ENCODE measurements at places on chromosomes 1 and 21.

DNA sequence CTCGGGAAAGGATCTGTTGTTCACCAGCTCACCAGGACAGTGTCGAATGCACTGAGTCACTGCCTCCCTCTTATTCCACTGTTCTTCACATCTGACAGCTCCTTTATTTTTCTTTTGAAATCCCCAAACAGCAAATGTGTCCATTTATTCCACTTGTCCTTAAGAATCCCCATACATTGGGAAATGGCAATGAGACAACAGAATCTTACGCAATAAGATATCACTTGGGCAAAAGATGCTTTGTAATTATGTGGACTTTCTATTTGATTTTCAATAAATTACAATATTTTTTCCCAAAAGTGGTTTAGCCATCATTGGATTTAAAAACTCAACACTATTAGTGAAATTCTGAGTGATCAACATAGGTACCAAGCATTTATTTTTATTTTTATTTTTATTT is 3.7 kb downstream of the KRTAP20-2 start:
- no peak for DNase-seq

- DNase-seq, result peak; percentile 97
Measured at GRCh38 chr1:153963030-153963849, at the start of gene SLC39A1. TSS of gene SLC39A1 (minus strand) at chr1:153963537. CDS start at chr1:153962715, 822 bp downstream.

- DNase-seq, result no peak
Measured at GRCh38 chr1:39732730-39733129, 6.0 kb upstream of the PPIE start.

DNA sequence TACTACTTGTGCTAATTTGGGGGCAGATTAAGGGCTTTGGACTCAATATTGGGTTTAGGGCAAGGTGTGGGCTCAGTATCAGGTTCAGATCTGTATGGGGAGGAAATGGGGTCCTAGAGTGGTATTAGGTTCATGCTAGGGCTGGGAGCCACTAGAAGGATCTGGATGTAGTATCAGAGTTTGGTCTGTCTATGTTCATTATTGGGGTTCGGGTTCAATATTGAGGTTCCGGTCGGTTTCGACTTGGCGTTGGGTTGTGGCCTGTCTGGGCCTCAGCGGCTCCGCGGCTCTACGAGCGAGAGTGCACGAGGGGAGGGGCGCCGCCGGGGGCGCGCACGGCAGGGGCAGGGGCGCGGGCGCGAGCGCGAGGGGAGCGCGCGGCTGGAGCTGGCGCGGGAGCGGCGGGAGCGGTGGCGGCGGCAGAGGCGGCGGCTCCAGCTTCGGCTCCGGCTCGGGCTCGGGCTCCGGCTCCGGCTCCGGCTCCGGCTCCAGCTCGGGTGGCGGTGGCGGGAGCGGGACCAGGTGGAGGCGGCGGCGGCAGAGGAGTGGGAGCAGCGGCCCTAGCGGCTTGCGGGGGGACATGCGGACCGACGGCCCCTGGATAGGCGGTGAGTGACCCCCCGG is at the start of gene PTPRF:
PTPRF (plus strand) TSS at position 401 of the 624 bp plus-strand sequence. CDS start 14,193 bp downstream, outside the sequence.
- no peak for DNase-seq

GRCh38 chr1:157773493-157774350 is 3.2 kb downstream of the FCRL2 start:
- DNase-seq, result no peak

DNA sequence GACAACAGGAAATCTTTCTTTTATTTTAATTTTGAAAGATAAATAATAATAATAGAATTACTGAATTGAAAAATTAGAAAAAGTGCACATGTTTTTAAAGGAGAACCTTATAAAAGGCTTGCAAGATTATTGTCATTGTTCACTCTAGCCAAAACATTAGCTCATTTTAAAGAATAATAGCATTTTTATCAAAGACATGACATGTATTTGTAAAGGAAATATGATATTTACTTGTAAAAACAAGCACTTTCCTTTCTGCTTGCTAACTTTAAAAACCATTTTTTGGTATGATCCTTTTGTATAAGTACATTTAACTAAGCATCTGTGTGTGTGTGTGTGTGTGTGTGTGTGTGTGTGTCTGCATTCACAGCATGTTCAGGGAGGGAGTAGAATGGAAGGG is 156.3 kb upstream of the C1orf87 start:
- DNase-seq, result no peak

- DNase-seq, result peak; percentile 24
Measured at GRCh38 chr1:89451011-89451410, 73.6 kb upstream of the LRRC8B start.

GRCh38 chr1:180631194-180631765 is 542 bp upstream of the XPR1 start:
- DNase-seq, result no peak

GRCh38 chr1:155085504-155086127 is 7.0 kb downstream of the EFNA3 start:
- no peak for DNase-seq

DNA sequence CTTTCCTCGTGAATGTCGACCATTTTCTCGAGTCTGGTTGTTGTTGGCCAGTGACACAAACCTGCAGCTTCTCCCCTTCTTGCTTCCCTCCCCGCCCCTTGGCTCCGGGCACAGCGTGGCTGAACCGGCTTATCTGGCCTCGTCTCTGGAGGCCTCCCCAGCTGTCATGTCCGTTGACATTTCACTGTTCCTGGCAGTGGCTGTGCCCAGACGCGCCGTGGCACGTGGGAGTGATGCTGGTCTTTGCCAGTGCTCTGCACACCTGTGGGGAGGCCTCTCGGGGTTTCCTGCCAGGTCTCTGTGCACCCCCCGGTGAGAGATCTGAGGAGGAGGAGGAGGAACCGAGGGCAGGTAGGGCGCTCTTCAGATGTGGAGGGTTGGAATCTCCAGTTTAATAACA is 23.7 kb downstream of the SKI start:
- no peak for DNase-seq

DNA sequence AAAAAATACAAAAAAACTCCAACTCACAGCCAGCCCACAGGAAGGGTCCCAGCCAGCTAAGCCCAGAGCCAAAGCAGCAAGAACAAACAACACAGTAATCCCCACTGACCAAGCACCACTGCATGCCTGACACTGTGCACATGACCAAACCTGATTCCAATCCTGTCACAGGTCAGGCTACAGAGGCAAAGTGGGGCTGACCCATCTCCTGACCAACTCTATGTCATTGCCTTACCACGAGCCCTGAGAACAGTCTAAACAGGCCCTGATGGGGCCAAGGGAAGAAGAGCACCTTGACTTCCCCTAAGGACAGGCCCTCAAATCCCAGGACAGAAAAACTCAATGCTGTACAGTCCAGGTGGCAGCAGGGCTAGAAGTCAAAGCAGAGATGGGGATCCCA is 2.4 kb downstream of the LSS start:
- no peak for DNase-seq

DNA sequence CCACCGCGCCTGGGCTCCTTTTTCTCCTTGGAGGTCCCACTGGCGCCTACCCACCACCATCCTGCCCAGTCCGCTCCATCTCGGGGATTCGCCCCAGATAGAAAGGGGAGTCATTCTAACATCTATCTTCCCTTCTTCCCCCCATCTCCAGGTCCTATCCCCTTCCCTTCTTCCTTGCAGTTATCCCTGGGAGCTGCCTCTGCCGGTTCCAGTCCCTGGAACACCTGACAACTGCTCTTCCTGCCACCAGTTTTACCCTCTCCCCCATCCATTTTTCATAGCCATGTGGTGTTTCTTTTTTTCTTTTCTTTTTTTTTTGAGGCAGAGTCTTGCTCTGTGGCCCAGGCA is 12.0 kb upstream of the COL16A1 start:
- DNase-seq, result no peak

DNA sequence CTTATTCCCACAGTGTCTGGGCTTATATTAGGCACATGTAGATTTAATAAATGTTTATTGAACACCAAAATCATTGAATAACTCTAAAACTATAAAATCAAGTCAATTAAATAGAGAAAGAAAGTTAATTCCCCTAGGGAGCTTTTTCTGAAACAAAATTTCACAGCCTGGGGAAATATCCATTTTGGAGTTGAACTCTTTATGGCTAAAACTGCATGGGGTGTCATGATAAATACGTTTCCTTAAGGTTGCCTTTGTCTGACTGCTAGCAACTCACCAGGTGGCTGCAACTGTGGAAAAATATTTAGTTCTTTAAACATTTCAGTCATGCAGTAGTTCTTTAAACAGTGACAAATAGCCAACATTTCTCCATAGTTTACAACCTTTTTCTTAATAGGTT is 496.1 kb downstream of the LRRIQ3 start:
- DNase-seq, result no peak

GRCh38 chr1:31515936-31516335 is 60.4 kb upstream of the TINAGL1 start:
- DNase-seq, result no peak

DNA sequence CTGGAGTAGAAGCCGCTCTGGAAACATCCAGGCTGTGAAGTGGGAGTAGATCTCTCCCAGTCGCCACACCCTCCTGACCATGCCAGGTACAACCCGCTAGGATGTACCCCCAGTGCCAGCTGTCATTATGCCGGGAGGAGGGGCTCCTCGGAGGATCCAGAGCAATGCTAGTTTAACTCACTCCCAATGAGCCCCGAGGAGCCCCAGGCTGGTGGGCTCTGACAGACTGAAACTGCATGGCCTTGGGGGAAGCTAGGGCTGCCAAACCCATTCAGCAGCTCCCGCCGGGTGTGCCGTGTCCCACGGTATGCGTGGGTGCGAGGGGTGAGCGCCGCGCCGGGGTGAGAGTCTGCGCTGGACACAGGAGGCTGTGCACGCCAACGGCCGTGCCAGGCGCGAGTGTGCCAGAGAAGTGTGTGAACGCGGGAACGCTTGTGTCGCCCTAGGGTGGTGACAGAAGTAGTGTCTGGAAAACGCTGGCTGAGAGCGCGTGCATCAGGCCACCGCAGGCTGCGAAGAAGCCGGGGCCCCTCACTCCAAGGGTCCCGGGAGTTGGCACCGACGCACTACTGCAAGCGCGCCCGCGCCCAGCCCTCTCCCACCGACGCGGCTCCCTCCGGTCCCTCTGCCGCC is 177.1 kb upstream of the EDN2 start:
- DNase-seq, result no peak

- DNase-seq, result no peak
Measured at GRCh38 chr1:156436141-156437036, 64.2 kb downstream of the MEF2D start.

- no peak for DNase-seq
Measured at GRCh38 chr1:209383907-209384709, 199.4 kb upstream of the CAMK1G start.

GRCh38 chr1:90149101-90149500 is 154.2 kb downstream of the ZNF326 start:
- DNase-seq, result no peak

DNA sequence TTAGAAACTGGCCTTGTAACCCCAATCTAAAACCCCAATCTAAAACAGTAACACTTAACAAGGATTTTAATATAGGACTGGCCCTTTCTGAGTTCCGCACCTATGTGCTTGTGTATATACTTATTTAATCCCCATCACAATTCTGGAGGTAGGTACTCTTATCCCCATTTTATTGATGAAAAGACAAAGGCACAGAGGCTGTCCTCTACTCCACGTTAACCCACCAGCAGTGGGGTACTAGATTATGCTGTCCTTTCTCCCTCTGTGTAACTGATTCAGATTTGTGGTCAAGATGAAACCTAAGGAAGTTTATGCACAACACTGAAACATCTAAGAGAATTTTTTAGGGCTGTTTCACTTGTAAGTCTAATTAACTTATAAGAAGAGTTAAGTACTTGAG is 175.3 kb downstream of the RERE start:
- no peak for DNase-seq

- DNase-seq, result peak; percentile 73
Measured at GRCh38 chr1:100585786-100586185, 47.8 kb downstream of the GPR88 start.

- DNase-seq, result no peak
Measured at GRCh38 chr1:30316056-30316455, 407.3 kb downstream of the MATN1 start.

GRCh38 chr1:99306644-99307043 is 42.4 kb downstream of the PLPPR4 start:
- DNase-seq, result no peak

DNA sequence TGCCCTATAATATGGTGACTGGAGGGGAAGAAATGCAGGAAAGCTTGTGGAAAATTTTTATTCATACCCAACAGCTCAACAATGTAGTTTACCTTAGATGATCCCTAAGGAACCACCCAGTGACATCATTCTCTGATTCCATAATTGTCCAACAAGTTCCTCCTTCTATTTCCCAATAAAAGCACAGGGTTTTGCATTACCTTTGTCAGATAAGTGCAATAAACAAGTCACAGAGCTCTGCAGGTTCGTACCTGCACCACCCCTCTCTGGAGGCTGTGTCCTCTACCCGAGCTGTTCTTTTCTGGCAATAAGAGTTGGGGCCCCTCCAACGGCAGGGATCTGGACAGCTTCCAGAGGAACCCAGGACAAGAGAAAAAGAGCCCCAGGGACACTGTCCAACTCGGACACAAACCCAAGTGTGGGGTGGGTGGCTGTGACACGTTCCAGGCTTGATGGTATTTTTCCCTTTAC is 38.8 kb downstream of the RCAN1 start:
- DNase-seq, result no peak

GRCh38 chr1:16352842-16353535 is 709 bp upstream of the FBXO42 start:
- no peak for DNase-seq

- no peak for DNase-seq
Measured at GRCh38 chr1:37096523-37096922, 62.2 kb upstream of the GRIK3 start.

DNA sequence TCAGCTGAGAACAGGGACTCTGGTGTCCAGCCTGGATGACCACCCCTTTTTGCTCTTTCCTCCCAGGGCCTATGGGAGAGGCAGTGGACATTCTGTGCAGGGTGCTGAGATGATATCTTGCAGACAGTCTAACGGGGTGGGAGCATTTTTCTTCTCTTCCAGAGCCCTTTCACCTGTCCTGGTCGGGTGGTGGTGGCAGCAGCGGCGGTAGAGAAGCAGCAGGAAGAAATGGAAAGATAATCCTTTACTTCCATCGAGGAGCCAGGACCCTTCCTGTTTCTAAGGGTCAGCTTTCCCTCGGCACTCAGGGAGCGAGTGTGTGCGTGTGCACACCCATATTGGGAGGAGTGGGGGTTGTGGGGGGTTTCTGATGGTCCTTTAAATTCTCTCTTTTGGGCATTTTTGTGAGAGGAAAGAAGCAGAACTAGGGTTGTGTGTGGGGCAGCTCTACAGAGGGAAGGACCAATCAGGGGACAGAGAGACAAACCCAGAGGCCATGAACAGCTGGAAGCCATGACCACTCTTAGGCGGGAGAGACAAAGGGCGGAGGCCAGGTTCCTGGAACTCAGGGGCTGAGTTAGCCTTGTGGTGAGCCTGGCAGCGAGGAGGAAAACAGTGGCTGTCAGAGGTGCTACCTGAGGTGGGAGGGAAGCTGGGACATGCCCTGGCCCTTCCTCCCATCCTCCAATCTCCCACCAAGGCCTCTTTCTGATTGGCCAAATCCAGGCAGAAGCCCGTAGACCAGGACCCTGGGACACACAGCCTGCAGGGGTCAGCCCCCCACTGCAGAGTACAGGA is 31.2 kb upstream of the CSF3R start:
- DNase-seq, result no peak
